Midbrain (tissue), 1 donor: ENCODE measurements at places on chromosomes 1 and 21.

DNA sequence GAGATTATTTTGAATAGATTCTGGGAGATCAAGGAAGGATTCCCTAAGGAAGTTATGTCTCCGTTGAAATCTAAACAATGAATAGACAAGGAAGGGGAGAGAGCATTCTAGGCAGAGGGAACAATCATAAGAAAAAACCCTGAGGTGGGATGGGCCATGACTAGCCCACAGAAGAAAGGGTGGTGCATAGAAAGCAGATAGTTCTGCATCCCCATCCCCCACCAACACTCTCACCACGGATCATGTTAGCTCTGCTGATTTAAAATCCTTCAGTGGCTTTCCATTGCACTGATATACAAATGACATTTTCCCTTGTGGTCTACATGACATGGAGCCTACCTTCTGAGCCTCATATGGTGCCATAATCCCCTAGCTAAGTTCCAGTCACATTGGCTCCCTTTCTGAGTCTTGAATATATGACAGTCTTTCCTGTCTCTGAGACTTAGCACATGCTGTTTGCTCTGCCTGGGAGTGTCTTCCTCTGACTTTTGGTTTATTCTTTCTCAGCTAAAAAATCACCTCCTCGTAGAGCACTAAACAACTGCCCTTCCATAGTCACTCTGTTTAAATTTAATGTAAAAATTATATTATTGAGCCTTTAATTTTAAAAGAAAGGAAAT is 15.2 kb downstream of the SCMH1 start:
- DNase-seq: no peak

DNA sequence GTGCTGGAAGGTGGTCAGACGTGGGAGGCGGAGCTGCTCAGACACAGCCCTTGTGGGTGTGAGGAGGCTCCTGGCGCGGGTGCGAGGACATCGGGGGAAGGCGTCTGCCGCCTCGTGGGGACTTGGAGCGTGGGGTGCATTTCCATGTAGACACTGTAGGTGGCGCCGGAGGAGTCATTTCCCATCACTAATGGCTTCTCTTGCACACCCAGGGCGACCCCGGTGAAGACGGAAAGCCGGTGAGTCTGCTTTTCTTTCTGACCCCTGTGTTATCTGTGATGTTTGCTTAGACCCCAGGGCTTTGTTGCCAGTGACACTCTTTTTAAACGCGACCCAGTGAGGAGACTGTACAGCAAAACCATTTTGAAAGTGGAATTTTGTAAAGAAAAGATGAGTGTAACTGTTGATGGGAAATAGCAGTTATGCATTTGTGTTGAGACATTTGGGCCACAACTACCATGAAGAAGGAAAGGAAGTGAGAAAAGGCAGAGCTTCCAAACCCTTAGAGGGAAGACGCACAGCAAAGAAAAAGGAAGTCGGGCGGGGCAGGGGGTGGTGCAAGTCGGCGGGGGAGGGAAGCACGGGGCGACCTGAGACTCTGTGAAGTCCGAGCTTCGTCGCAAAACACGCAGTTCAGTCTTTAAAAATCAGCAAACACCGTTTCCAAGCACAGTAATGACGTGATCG is 64.0 kb downstream of the SLC19A1 start:
- DNase-seq: peak; percentile 68

- DNase-seq: no peak
Measured at GRCh38 chr21:46352913-46353312, 29.0 kb downstream of the PCNT start.

GRCh38 chr21:26165331-26165730 is 5.2 kb downstream of the APP start:
- DNase-seq: no peak

- no peak for DNase-seq
Measured at GRCh38 chr21:16777041-16777720, 735.7 kb upstream of the CXADR start.

DNA sequence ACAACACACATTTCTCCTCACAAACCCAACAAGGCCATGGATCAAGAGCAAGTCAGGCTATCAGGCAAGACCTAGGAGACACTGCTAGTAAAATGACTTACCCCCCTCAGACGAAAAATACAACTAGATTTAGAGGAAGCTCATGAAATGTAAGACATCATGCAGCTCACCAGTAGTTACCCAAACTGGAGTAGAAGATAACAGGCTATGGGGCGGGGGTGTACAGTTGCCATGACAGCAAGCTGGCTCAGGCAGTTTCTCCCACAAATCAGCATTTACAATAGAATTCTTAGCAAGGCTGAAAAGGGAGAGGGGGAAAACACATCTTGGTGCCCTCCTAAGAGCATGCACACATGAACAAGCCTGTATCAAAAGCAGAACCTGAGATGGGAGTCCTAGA is 13.9 kb downstream of the TPM3 start:
- DNase-seq: no peak

DNA sequence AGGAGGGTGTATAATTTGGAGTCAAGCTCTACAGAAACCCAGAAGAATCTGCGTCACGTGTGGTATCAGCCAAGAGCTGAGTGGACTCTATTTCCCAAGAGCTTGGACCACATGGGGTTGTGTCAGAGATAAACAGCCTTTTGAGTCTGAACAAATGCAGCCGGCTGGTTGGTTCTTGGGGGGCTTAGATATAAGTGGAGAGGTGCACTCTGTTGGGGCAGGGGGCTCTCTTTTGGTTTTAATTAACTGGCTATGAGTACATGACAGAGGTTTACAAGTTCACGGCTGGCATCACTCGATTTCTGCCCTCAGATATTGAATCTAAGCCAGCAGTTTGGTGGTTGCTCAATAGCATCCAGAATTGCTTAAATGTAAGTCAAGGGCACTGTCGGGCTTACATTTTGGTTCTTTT is 501 bp upstream of the MRAP start:
- no peak for DNase-seq

DNA sequence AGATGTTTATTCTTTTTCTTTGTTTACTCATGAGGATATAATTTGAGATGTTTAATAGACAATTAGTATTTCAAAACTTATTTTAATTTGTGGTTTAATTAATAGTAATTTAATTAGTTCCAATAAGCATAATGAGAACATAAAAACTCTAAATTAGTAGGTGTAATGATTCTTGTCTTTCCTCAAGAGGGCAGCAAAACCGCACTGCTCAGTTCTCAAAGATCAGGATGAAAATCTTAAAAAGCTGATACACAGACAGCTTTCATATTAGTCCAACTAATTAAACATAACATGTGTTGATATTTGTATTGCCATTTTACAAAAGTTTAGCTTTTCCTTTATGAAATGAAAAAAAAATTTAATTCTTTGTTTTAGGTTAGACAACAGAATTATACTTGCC is 106.7 kb upstream of the C21orf91 start:
- DNase-seq: peak; percentile 15

DNA sequence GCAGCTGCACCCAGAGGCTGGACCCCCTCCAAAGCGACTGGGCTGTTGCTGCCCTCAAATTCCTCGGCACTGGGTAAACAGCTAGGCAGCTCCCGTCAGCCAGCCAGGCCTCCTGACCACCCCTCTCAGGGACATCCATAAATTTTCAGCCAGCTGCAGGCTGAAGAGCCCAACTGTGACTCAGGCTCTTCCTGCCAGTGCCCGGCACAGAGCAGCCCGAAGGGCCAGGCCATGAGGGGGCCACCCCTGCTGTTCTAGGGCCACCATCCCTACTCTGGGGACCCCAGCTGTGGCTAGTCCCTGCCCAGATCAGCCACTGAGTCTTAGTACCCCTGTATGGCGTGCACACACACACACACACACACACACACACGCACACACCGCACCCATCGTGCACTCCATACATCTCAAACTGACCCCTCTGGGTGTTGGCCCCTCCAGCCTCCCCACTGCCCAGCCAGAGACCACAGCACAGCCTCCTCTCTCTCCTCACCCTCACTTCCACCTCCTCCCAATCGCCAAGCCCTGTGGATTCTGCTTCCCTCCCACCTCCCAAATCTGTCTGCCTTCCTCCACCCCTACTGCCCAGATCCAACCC is 6.2 kb upstream of the LAPTM5 start:
- DNase-seq: peak; percentile 60

DNA sequence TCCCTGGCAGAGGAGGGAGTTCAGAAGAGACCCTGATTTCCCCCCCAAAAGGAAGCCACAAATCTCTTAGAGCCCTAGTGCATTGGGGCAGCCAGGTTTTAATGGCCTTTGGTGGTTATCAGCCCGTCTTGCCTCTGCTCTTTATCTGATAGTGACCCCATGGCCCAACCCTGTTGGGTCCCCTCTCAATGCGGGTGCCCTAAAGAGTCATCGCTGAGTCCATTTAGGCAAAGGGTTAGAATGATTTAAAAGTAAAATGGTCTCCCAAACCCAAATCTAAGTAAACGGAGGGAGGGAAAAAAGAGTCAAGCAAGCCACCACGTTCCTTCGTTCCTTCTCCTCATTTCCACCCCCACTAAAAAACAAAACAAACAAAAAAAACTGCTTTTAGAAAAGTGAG is 164.0 kb downstream of the RUNX1 start:
- DNase-seq: no peak

GRCh38 chr1:209882942-209883340 is 55.1 kb upstream of the SYT14 start:
- no peak for DNase-seq
